ENCODE measurements at places on chromosomes 11 and 22.

GRCh38 chr11:75004215-75004614 is 15.5 kb downstream of the NEU3 start:
- DNase-seq, result no peak

DNA sequence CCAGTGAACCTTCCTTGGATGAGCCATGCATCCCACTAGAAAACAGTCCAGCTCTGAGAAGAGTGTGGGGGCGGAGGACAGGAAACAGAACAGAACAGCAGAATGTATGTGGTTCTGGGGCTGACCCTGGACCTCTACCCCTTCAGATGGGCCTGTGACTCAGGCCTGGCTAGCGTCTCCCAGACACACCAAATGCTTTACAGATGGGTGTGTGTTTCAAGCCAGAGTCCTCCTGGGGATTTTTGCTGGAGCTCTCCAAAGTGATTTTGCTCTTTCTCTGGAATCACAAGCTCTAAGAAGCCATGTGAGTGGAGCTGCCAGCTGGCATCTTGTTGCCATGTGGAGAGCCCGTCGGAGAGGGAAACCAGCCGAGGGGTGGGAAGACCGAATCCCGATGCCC is 13.2 kb upstream of the C1QTNF4 start:
- DNase-seq, result no peak

DNA sequence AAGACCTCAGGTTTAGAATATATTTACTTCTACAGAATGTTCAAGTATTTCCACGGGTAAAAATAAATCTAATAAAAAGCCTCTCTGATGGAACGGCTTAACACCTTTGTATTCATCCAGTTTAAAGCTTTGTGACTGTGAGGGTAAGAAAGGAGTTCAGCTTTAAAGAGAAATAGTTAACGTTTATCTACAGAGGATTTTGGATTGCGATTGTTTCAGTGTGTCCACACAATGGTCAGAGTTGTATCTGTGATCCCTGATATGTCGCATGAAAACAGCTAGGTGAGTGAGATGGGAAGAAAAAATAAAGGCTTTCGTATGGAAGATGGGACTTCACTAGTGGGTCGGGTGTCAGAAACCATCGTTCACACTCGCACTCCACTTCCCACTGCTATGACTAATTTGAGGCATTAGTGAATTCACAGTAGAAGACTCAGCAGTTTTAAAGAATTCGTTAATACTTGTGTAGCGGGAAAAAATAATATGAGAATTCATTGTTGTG is 1.6 kb downstream of the APLP2 start:
- DNase-seq, result no peak

DNA sequence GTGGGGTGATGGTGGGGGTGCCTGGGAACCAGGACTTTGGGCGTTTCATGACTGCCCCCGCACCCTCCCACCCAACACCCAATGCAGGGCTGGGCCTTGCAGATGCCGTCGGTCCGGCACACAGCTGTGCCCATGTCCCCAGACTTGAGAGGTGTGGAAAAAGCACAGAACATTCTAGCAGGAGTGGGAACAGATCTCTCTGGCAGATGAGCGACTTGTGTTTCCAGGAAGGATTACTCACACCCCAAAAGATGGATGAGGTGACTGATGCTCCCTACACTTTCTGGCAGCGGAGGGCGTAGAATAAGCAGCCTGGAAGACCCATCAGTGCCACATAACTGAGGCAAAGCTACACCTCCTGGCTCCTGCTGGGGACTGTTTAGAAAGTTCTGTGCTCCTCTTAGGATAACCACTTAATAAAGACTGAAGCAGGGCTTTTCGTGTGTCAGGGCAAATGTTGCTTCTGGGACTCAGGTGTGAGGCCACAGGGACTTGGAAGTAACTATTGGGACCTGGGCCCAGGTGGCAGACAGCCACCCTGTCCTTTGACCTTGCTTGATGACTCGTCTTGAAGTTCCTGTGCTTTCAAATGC is 24.2 kb downstream of the FBLN1 start:
- no peak for DNase-seq

- no peak for DNase-seq
Observed at GRCh38 chr22:40624770-40625169, 11.7 kb downstream of the MRTFA start.

GRCh38 chr11:73520353-73521061 is 77.4 kb downstream of the FAM168A start:
- DNase-seq, result peak; percentile 38

GRCh38 chr11:67648140-67648795 is 2.3 kb downstream of the ACY3 start:
- no peak for DNase-seq

- no peak for DNase-seq
Observed at GRCh38 chr22:39475337-39475736, 18.5 kb downstream of the MGAT3 start.

DNA sequence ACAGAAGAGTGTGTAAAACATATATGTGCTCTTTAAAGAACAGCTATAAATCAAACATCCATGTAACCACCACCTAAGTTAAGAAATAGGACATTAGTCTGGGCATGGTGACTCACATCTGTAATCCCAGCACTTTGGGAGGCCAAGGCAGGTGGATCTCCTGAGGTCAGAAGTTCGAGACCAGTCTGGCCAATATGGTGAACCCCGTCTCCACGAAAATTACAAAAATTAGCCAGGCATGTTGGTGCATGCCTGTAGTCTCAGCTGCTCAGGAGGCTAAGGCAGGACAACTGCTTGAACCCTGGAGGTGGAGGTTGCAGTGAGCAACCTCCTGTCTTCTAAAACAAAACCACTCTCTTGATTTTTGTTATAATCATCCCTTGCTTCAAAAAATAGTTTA is 103.3 kb downstream of the LRRC32 start:
- DNase-seq, result no peak

GRCh38 chr11:68379206-68379605 is 66.8 kb downstream of the LRP5 start:
- no peak for DNase-seq

DNA sequence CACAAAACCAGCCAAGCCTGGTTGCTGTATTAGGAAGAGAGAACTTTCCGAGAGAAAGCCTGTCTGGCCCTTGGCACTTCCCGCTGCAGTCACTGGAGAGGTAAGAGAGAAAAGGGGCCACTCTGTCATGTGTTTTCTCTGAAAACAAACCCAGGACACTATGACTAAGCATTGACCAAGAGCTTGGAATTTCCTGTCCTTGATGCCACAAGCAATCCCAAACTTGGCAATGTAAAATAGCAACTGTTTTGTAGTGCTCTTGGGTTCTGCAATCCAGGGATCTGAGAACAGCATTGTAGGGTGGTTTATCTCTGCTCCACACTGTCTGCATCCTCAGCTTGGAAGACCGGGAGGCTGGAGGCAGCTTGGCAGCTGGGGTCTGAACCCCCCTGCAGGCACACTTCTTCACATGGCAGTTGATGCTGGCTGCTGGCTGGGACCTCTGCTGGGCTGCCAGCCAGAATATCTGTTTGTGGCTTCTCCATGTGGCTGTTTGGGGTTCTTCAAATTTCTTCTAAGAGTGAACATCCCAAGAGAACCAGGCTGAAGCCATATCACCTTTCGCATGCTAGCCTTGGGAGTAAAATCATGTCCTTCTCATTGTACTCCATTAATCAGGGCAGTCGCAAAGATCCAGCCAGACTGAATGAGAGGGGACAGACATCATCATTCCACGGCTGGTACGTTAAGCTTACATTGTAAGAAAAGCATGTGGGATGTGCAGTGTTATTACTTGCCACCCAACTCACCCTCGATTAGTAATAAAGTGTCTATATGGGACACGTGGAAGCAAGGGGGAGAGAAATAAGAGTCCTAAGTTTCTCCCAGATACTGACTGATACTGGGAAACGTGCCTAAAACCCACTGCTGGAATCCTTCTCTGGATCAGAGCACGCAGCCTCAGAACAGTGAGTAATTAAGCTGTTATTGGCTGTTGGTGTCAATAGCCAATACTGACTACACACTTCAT is 537.4 kb upstream of the B3GAT1 start:
- no peak for DNase-seq

DNA sequence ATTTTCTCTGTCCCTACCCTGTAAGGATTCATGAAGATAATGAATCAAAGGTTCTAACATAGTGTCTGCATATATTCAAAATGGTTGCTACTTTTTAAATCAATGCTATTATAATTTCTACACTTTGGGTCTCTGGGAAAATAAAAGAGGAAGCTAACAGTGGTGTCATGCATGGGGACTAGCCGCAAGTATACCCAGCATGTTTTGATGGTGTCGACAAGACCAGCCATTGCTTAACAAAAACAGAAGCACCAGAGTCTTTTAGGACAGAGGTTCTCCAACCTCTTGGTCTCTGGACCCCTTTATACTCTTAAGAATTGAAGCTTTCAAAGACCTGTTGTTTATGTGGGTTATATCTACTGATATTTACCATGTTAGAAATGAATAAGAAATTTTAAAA is 37.8 kb downstream of the RNF141 start:
- no peak for DNase-seq

- DNase-seq, result no peak
Observed at GRCh38 chr11:73972187-73972586, 10.5 kb downstream of the UCP2 start.

GRCh38 chr11:88340366-88340935 is 2.9 kb upstream of the CTSC start:
- no peak for DNase-seq

DNA sequence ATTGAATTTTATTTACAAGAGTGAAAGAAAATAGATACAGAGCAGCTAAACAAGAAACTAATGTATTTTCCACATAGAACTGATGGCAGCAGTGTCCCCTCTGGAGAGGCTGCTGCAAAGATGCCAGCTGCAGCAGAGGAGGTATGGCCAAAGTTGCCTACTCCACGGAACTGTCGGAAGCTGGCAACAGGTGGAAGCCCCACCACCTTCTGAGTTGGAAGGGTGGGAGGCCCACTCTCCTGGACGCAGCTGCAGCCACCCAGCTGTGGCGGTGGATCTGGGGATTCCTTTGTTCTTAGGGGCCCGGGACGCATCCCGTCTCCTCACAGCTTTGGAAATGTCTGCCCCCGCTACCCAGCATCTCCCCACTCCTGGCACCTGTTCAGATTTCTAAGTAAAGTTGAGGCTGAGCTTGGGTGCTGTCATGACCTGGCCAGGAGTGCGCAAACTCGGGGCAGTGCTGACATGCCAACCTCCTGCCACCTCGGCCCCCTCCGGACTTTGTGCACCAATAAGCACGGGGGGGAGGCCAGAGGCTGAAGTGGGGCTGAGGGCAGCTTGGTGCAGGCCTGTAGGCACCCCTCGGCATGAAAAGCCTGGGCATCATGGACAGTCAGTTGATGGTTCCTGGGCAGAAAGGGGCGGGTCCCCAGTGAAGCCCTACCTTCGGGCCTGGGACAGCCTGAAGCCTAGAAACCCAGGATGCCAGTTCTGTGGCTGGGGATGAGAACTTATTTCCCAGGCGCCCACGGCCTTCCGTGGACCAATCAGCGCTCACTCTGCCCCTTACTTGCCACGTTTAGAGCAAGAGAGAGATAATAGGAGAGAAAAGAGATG is 1071.4 kb downstream of the JRKL start:
- DNase-seq, result no peak

DNA sequence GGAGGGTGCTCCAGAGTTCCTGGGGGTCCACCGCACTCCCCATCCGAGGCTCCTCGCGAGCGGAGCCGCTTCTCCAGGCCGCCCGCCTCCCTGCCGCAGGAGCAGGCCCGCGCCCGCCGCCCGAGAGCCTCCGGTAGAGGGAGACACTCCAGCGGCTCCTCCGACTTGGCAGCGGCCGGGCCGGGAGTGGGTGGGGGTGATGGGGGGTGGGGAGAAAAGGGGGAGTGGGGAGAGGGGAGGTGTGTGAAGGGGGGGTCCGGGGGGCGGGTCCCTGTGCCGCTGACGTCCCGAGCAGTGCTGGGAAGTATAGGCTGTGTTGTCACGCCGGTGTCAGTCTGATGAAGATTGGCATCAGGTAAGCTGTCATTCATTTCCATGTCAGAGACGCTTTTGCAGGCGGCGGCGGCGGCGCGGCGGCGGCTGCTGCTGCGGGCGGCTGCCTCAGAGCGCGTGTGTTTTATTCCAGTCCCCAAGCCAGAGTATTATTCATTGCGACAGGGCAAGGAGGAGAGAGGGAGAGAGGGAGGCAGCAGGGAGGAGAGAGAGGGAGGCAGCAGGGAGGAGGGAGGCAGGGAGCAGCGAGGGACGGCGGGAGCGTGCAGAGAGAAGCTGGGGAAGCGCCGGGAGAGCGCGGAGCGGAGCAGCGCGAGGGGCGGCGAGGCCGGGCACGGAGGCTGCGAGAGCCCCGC is at the start of gene PKNOX2:
PKNOX2 (plus strand) TSS at position 330 of the 689 bp plus-strand sequence. CDS start 186,555 bp downstream, outside the sequence.
- peak; percentile 84 for DNase-seq

- DNase-seq, result no peak
Observed at GRCh38 chr22:44364751-44365130, 52.0 kb upstream of the SHISAL1 start.

DNA sequence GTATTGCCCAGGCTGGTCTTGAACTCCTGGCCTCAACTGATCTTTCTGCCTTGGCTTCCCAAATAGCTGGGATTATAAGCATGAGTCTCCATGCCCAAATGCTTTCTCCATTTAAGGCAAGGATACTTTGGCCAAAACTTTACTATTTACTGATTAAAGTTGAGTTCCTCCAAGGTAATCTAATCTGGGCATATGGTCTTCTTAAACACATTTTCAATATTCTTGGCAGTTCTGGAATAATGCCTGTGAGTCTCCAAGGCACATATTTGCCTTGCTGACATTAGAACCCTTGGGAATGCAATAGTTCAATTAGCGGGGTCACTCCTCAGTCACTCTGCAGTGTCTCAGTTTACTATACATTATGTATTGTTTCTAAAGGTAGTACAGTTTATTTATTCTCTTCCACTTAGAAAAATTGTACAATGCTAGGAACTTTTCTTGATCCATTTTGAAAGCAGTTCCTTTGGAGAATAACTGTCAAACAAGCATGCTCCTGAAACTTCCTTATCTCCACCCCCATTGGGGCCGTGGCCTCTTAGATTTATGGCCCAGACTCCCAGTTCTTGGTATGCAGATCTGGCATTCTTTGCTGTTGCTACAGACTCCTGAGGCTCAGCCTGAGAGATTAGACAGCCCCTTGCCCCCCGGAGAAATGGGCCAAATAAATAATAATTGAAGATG is 13.1 kb upstream of the RAB38 start:
- no peak for DNase-seq

DNA sequence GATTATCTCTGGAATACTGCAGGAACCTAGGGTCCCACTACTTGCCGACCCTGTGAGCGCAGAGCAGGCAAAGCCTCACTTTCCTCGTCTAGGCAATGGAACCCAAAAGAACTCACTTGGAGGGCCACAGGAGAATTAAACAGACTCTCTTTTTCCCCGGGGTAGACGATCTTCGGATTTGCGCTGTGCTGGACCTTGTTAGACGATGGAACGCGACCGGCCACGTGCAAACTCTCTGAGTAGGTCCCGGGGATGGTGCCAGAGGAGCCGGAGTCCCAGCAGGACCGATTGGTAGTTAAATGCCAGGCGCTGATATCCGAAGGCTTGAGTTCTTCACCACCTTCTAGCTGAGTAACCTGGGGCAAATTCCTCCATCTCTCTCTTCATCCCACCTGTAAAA is 1.0 kb upstream of the SLC1A2 start:
- DNase-seq, result no peak

GRCh38 chr11:12417691-12418611 is 40.6 kb downstream of the PARVA start:
- no peak for DNase-seq

GRCh38 chr11:18650353-18650752 is 16.2 kb upstream of the SPTY2D1 start:
- no peak for DNase-seq

Data from NCI-H1417 (cell line).